ENCODE measurements at places on chromosomes 3 and 15.

GRCh38 chr3:55512571-55513343 is 25.7 kb upstream of the WNT5A start:
- no peak for DNase-seq

GRCh38 chr3:142706321-142707127 is 17.3 kb upstream of the TRPC1 start:
- DNase-seq = no peak

DNA sequence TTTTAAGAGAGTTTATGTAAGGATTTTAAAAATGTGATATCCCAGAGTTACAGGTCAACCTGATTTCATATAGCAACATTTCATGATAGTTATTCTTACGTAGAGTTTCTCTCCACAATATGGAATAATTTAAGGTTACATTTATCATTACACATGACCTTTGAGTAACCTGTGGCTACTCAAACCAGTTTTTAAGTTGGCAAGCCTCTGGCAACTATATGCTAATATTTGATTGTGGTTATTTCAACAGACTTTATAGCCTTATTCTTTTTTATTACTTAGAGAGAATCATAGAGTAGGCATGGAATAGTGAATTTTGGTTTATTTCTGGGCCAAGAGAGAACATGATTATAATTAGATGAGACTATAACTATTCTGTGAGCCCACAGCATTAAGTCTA is 504.9 kb downstream of the NLGN1 start:
- no peak for DNase-seq

DNA sequence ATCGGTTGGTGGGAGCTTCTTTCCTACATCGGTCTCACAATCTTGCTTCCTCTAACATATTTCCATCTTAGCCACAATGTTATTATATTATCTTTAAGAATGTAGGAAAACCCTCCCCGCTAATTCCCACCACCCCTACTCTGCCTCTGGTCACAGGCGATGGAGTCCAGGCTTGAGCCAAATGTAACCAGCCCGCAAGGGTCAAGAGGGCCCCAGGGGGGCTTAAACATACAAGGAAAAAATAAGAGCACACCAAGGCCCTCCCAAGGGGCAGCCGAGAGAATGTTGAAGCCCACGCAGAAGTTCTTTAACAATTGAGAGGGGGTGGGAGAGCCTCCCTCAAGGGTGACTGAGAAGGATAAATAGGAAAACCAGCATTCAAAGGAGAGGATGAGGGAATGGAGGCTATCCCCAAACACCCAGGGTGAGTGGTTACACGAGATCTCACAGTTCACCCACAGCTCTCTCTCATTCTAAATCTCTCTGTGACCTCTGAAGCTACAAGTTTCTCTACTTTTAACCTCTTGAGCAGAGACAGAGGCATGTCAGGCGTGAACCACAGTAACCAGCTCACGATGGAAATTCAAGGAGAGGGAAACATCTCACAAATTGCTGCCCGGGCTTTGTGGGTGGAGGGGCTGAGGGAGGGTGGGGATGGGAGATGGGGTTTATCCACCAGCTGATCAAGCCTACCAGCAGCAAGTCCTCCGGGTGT is 31.4 kb upstream of the UACA start:
- no peak for DNase-seq

- no peak for DNase-seq
Measured at GRCh38 chr3:154819491-154819890, 260.6 kb upstream of the MME start.

DNA sequence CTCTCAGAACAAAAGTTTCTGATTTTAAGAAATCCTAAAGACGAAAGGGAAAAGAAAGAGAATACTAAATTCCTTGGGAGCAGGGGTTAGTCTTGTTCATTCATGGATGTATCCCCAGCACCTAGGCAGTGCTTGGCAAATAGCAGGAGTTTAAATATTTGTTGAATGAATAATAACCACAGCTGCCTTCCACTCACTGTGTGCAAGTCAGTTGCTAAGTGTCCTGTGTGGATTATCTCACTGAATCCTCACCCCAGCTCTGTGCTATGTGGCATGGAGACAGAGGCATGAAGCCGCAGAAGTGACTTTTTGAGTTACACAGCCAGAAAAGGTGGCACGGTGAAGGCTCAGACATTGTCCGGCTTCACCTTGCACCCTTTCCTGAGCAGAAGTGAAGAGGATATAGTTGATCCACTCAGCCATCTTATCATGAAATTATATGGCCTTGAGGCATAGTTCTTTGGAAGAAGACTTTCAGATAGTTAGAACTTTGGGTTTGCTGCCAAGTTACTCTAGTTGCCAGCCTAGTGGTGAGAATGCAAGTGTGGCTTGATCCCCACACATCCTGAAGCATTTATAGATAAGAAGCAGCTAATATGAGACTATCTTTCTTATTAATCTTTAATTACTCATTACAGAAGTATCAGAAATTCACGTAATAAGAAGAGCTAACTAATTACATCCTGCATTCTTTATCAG is 355.5 kb downstream of the LRTM1 start:
- DNase-seq = no peak

DNA sequence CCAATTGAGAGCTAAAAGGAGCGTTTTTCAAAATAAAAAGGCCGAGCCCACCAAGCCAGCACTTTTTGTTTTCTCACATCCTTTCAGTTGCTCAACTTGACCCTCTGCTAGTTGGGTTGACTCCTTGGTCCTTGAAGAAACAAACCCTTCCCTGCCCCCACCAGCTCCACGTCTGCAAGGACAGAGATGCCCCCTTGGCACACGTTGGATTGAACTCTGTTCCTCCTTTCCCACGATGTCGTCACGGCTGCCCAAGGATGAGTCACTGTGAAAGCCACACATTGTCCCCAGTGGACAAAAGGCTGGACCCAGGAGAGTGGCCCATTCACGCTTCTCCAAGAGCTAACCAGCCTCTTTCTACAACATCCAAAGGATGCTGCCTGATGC is 43.0 kb upstream of the SPATA12 start:
- DNase-seq = no peak

- DNase-seq = no peak
Measured at GRCh38 chr3:32860499-32860898, 42.7 kb downstream of the TRIM71 start.

DNA sequence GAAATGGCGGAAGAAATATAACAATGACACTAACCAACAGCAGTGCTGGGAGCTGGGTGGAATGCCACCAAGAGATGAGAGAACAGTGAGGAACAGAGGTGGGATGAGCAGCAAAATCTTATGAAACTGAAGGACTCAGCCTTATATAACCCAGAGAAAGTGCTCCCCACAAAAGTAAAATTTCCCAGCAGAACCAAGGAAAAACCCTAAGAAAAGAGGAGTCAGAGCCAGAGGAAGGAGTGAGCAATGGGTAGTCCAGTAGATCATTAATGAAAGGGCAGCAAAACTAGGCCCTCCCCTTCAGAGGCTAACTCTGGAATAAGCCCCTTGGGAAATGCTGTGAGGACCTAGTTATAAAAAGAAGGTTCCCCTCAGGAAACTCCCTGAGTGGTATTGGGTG is 24.7 kb upstream of the UBE2E1 start:
- DNase-seq = no peak

DNA sequence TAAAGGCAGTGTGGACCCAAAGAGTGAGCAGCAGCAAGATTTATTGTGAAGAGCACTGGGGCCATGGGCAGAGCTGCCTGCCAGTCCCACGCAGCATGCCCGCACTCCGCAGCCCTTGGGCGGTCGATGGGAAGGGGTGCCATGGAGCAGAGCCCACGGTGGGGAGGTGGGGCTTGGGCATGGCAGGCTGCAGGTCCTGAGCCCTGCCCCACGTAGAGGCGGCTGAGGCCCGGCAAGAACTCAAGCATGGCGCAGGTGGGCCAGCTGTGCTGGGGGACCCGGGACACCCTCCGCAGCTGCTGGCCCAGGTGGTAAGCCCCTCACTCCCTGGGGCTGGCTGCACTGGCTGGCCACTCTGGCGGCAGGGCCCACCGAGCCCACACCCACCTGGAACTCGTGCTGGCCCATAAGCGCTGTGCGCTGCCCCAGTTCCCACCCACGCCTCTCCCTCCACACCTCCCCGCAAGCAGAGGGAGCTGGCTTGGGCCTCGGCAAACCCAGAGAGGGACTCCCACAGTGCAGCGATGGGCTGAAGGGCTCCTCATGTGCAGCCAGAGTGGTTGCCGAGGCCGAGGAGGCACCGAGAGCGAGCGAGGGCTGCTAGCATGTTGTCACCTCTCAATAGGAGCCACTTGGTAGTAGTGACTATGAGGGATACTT is 1218.8 kb upstream of the EPHA6 start:
- DNase-seq = no peak
